Pancreas (tissue), 10 donors: ENCODE measurements at places on chromosomes 5 and 9. TPM values are rescaled to one million over a fixed set of nuclear protein-coding genes. Genes with fewer than 3 reads are reported as not detected.

GRCh38 chr5:8386719-8387288 is 517.9 kb downstream of the MTRR start:
- DNase-seq: no peak

- no peak for DNase-seq
These were observed 43.9 kb downstream of the MAPKAP1 start for GRCh38 chr9:125663127-125663526.

- DNase-seq: no peak
These were observed 28.8 kb downstream of the SMARCA2 start for GRCh38 chr9:2043881-2044462.

GRCh38 chr9:113542741-113543140 is 79.2 kb downstream of the RGS3 start:
- no peak for DNase-seq

DNA sequence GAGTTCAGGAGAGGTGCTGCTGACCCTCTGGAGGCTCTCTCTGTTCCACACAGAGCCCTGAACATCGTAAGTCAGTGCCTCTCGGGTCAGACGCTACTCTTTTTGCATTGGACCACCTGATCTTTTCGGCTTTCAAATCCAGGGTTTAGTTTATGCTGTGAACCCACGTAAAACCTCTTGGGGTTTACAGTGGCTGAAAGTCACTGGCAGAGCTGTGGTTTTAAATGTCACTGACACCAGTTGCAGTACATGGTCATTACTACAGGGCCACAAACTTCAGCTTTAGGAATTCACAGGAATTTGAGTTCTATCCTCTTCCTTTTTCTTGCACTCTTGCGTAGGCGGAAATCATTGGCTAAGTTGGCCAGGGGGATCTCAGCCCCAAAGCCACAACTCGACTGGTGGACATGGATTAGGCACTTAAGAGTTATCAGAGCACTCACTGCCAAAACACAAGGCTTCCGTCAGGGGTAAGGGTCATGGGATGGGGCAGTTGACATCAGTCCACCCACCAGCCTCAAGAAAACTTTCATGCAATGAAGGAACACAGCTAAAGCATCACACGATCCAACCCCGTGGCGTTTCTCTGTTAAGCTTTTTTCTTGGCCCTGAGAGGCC is 76.9 kb downstream of the SFXN1 start:
- no peak for DNase-seq

GRCh38 chr5:11443831-11444230 is 460.4 kb downstream of the CTNND2 start:
- DNase-seq: no peak

The FOXD4L5 gene
- polyA plus RNA-seq: 0.04 TPM

- no peak for DNase-seq
These were observed 86.8 kb upstream of the CDH6 start for GRCh38 chr5:31106691-31107090.

DNA sequence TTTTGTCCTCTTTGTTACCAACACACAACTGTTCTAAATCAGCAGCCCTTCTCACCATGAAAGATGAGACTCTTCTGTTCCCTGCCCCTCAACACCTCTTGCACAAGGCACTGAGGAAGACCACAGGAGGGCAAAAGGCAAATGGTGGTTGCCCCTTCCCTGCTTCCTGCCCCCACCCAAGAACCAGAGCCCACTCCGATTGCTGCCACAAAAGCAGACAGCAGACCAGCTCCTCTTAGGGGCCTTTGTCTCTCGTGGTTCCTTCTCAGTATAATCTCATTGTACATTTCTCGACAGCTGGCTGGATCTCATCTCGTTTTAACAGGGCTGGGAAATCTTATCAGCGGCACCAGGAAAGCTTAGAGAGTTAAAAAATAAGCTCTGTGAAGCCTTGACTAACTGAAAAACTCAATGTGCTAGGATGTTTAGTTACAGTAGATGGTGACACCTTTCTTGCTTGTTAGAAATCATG is 1.1 kb downstream of the MVB12B start:
- DNase-seq: no peak

DNA sequence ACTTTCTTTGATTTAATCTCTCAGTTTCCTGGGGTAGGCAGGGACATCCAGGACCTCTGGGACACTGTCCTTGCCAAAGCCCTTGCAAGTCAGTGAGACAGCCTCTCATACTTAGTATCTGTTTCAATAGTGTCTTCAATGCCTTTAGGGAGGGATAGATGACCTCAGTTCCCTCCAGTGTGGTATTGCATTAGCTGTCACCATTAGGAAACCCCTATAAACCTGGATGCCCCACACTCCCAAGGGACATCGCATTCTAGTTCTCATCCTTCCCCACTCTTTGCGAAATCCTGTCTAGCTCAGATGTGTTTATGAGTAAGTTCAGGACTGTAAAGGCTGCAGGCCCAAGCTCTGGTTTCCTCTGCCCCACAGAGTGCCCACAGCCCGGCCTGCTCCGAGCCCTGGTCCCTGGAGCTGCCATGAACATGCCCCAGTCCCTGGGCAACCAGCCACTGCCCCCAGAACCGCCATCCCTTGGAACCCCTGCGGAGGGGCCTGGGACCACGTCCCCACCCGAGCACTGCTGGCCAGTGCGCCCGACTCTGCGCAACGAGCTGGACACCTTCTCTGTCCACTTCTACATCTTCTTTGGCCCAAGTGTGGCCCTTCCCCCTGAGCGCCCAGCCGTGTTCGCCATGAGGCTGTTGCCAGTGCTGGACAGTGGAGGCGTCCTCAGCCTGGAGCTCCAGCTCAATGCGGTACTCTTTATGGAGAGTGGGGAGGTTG is 13.2 kb downstream of the TMEM8B start:
- no peak for DNase-seq

DNA sequence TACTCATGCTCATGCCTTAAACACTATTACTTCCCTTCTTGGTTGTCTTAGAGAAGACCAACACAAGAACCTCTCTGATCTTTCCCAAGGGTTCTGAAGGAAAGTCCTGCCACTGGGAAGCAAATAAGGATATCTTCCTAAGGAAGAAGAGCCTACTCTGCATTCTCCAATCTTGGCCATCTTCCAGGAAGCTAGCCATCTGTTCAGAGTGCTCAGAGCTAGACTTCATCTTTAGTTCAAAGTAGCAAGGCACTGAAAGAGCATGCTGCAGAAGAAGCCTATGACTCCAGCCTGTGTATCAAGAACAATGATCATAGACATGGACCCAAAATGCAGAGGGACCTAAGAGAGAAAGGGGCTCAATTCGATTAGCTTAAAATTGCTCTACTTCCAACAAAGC is 114.7 kb downstream of the KIAA0825 start:
- DNase-seq: no peak

DNA sequence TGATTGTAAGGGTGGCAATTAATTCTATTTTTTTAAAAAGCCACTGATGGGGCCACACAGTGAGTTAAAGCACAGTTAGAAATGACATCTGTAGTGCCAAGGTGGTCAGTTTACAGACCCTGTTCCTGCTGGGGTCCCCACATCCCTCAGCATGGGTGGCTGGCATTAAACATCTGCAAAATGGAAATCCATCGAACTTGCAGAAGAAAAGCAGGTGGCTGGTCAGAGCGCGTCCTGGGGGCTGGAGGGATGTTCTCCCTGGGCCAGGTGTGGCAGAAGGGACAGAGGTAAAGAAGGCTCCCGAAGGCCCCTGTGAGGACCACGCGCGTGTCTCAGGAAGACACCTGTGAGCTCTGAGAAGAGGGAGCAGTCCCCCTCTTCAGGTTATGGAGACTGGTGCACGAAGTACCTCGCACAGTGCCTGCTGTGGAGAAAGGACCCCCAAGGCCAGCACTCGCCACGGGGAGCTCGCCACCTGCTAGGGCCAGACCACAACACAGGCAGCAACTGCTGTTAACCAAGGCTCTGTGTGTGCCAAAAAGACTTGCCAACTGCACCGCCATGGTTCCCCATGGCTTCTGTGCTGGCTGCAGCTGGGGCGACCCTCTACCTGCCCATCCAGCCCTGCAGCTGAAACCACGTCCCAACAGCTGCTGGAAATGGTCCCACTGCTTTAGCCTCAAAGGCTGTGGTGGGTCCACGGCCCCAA is 65.2 kb downstream of the RASGEF1C start:
- DNase-seq: no peak

DNA sequence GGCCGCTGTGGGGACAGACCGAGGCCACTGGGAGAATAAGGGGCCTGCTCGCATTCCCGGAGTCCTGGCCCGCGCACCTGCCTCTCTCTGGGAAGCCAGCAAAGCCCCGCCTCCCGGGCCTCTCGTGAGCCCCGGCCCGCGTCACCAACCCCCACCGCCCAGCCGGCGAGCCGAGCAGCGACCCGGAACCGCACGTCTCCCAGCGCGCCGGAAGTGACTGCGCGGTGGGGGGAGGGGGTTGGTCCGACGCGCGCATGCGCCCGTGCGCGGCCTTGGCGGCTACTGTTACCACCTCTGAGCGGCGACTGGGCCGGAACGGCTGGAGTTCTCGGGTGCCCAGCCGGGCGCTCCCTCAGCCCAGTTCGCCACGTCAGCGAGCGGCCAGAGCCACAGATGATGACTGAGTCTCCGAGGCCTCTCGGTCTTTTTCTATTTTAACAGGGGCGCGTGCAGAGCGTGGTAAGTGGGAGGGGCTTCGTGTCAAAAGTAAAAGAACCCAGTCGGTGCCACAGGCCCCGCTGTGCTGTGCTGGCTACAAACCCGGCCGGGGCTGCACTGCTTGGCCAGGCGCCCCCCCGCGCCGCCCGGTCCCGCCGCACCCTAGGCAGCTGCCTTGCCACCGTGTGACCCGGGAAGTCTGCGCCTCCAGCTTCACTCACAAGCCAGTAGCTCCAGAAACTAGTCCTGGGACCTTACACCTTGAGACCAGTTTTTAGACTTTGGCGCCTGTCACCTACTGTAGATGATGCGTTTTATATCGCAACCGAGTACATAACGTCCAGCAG is at the start of gene GOLGA1:
GOLGA1 (minus strand) TSS at position 190 of the 785 bp plus-strand sequence. CDS start 2,372 bp downstream, outside the sequence.
- DNase-seq: peak; percentile 97

DNA sequence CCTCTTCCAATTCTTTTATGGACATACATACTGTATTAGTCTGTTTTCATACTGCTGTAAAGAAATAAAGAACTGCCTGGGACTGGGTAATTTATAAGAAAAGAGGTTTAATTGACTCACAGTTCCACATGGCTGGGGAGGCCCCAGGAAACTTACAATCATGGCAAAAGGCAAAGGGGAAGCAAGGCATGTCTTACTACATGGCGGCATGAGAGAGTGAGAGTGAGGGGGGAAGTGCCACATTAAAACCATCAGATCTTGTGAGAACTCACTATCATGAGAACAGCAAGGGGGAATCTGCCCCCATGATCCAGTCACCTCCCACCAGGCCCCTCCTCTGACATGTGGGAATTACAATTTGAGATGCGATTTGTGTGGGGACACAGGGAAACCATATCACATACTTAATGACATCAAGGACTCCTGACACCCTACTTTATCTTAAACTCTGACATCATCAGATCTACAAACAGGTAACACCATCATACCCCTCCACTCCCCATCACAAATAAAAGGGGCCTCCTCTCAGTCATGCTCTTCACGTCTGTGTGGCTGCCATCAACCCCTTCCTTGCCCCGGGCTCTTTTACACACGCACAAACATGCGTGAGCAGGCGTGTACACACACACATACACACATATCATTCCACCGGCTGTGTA is 9.7 kb downstream of the ANKRD33B start:
- DNase-seq: no peak

DNA sequence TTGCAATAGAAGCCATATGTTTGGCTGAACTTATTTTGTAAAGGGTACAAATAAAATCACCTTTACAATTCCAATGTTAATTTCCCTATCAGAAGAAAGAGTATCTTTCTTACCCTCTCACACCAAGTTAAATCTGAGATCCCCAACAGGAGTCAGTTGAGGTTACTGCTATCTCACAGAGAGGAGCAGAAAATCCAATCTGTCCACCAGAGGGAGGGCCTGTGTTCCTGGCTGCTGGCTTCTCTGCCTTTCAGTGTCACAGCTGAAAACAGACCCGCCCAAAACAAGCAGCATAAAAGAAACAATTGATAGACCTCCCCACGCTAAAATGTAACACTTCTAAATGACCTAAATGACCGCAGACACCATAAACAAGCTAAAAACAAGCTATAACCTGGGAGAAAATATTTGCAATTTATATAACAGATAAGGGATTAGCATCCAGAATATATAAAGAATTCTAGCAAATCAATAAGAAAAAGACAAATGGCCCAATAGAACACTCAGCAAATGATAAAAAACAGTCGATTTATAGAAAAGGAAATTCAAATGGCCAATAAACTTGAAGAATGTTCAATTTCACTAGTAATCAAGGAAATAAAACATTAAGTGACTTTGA is 24.5 kb upstream of the MVB12B start:
- DNase-seq: no peak

DNA sequence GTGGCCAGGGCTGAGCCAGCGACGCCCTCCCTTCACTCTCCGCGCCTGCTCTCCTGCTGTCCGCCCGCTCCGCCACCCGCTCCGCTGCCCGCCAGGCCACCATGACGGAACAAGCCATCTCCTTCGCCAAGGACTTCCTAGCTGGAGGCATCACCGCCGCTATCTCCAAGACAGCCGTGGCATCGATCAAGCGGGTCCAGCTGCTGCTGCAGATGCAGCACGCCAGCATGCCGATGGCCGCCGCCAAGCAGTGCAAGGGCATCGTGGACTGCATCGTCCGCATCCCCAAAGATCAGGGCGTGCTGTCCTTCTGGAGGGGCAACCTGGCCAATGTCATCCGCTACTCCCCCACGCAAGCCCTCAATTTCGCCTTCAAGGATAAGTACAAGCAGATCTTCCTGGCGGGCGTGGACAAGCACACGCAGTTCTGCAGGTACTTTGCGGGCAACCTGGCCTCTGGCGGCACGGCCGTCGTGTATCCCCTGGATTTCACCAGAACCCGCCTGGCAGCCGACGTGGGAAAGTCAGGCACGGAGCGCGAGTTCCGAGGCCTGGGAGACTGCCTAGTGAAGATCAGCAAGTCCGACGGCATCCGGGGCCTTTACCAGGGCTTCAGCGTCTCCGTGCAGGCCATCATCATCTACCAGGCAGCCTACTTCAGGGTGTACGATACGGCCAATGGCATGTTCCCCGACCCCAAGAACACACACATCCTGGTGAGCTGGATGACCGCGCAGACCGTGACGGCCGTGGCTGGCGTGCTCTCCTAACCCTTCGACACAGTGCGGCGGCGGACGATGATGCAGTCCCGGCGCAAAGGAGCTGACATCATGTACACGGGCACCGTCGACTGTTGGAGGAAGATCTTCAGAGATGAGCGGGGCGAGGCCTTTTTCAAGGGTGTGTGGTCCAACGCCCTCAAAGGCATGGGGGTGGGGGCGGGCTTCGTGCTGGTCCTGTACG is 1130.4 kb upstream of the ACO1 start:
- peak; percentile 19 for DNase-seq

DNA sequence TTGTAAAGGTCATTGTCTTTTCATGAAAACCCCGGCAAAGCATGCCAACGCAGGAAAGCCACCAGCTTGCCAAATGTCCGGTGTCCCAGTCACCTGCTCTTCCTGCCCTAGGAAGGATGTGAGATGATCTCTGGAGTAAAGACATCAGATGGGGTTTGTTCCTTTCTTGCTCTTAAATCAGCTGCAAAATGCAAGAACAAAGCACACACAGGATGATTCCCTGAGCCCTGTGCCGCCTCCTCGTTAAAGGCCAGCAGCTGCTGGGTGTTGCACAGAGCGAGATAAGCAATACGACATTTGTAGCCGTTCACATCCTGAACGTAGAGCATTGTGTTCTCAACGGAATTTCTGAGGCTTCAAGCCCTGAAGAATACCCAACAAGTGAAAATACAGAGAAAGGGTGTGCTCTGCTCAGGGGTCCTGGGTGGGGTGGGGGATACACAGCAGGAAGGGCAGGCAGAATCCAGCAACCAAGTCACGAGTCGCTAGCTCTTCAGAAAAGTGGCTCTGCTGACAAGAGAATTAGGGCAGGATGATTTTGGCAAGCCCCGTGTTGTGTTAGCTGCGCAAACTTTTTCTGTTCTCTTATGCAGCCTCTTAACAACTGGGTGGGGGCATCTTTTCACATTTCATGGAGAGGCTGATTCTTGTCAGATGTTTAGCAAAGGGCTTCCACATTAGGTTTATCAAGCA is 229.2 kb upstream of the MAP3K1 start:
- no peak for DNase-seq
